Activated naive CD4-positive, alpha-beta T cell treated with anti-CD3 and anti-CD28 coated beads, Interleukin-2, amount 10 ng/mL, durations not matched to agents 5 hours and 36 hours (primary cell): ENCODE measurements at places on chromosomes 3 and 15. TPM values are rescaled to one million over a fixed set of nuclear protein-coding genes. Genes with fewer than 3 reads are reported as not detected.

The PLXNB1 gene
- total RNA-seq: 2.6 TPM

The ARHGAP11A gene
- 101 TPM for total RNA-seq

The CLRN1 gene
- total RNA-seq: not detected

The DOCK3 gene
- 1.4 TPM for total RNA-seq

The GOLGA6L7 gene
- not detected for total RNA-seq

The PLSCR2 gene
- not detected for total RNA-seq

The MAP3K13 gene
- total RNA-seq: 12.1 TPM

The PPP1R14D gene
- not detected for total RNA-seq

The GHSR gene
- total RNA-seq: not detected

The ADIPOQ gene
- total RNA-seq: not detected

The GATA2 gene
- total RNA-seq: not detected

The KCNMB3 gene
- total RNA-seq: 0.31 TPM

The ZNF385D gene
- total RNA-seq: not detected

The ARPP21 gene
- total RNA-seq: not detected

The DUOXA2 gene
- total RNA-seq: not detected

The RYR3 gene
- not detected for total RNA-seq

The DLL4 gene
- not detected for total RNA-seq

The GOLGA8J gene
- total RNA-seq: not detected

The ACAP2 gene
- total RNA-seq: 66.0 TPM

The OIP5 gene
- total RNA-seq: 13.3 TPM

The KLF15 gene
- total RNA-seq: not detected

The CORO2B gene
- not detected for total RNA-seq

The TMEM207 gene
- total RNA-seq: not detected

The DZIP1L gene
- total RNA-seq: 0.43 TPM

The LRTM1 gene
- total RNA-seq: not detected

The WDR49 gene
- 0.24 TPM for total RNA-seq

The GPR15 gene
- total RNA-seq: 14.9 TPM

The TEX55 gene
- total RNA-seq: not detected

The CNTN4 gene
- not detected for total RNA-seq

The ARMC8 gene
- total RNA-seq: 46.2 TPM

The SAMD7 gene
- not detected for total RNA-seq

The TAMM41 gene
- total RNA-seq: 27.1 TPM

The ACSBG1 gene
- 0.26 TPM for total RNA-seq
